ENCODE measurements at places on chromosomes 12 and 14. TPM values are rescaled to one million over a fixed set of nuclear protein-coding genes. Genes with fewer than 3 reads are reported as not detected.

DNA sequence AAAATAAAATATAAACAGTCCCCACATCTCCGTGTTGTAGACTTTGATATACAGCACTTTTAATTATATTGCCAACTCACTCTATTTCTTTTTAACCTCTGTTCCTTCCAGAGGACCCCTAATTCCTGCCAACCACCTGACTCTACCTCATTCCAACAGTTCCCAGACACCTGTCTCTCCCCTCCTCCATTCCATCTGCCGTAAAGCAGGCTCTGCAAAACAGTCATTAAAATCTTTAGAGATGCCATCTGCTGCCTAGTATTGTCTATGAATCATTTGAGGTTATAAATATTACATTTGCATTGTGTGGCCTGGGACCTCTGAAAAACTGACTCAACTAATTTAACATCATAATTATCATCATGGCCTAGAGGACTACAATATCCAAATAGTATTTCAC, 148.8 kb upstream of the DCN start:
- DNase-seq, result no peak

GRCh38 chr14:90578283-90578985, 181.6 kb downstream of the CALM1 start:
- DNase-seq, result no peak

DNA sequence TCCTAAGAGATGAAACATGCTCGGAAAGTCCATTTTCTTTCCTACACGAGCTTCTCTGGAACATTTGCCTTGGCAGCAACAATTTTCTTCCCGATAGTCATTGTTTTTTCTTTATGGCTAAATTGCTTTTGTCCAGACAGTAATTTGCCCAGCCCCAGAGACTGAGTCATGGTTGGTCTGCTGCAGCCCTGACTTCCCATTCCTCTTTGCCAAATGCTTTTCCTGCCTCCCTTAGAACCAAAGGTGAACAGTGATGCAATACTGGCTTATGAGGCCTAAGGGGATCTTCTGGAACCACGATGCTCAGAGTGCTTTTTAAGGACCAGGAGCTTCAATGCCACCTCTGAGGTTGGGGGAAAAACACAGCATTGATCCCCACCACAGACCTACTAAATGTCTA, 1599.6 kb upstream of the TMEM132C start:
- DNase-seq, result no peak

- DNase-seq, result peak; percentile 21
These were observed 43.3 kb upstream of the NT5DC3 start for GRCh38 chr12:103884316-103884715.

GRCh38 chr12:105212438-105212837, 23.5 kb downstream of the APPL2 start:
- no peak for DNase-seq

- DNase-seq, result no peak
These were observed 4.6 kb upstream of the ESR2 start for GRCh38 chr14:64298773-64299172.

DNA sequence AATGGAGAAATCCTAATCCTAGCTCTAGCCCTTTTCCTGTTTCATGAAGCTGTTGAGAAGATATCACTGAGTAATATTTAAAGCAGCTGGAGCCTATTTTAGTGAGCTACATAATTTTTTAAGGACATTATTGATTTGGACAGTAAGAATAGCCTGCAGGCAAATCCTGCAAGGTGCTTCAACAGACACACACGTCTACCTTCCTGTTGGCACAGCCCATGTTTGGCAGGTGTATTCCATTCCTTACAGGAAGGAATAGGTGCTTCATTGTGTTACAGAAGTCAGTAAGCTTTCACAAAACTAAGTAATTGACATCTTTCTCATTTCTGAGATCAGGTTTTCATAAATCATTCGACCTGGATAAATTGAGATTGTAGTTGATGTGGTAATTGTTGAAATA, 50.6 kb downstream of the FOXA1 start:
- DNase-seq, result no peak

- no peak for DNase-seq
These were observed at the start of gene FGF6 for GRCh38 chr12:4445156-4446101. Gene FGF6, minus strand, starts transcription at chr12:4445815. Its CDS starts 245 bp downstream, at chr12:4445570.

- DNase-seq, result no peak
These were observed 89.1 kb downstream of the BBS10 start for GRCh38 chr12:76259106-76259505.

GRCh38 chr14:90797451-90797850, 18.8 kb downstream of the TTC7B start:
- no peak for DNase-seq

- DNase-seq, result no peak
These were observed 37.2 kb downstream of the TMTC2 start for GRCh38 chr12:82723891-82724290.

DNA sequence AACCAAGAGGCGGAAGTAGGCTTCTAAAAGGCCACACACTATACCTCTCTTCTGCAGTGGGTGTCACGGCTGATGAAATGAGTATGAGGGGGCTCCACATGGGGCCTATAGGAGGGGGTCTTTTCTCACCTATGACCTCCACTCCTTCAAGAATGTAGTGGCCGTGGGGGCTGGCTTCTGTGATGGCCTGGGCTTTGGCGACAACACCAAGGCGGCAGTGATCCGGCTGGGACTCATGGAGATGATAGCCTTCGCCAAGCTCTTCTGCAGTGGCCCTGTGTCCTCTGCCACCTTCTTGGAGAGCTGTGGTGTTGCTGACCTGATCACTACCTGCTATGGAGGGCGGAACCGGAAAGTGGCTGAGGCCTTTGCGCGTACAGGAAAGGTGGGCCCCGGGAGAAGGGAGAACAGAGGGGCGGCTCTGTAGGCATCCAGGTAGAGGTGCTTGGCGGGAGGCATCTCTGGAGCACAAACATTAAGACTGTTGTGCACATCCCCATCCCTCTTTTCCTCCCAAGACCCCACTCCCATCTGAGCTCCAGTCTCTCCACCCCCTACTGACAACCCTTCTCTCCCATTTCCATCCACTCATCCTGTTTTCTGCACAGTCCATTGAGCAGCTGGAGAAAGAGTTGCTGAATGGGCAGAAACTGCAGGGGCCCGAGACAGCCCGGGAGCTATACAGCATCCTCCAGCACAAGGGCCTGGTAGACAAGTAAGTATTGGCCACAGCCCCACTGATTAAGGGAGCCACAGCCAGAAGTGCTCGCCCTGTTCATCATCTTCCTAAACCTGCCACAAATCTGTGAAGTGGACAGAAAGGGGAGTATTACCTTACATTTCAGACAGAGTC, 3.8 kb downstream of the GPD1 start:
- DNase-seq, result no peak

DNA sequence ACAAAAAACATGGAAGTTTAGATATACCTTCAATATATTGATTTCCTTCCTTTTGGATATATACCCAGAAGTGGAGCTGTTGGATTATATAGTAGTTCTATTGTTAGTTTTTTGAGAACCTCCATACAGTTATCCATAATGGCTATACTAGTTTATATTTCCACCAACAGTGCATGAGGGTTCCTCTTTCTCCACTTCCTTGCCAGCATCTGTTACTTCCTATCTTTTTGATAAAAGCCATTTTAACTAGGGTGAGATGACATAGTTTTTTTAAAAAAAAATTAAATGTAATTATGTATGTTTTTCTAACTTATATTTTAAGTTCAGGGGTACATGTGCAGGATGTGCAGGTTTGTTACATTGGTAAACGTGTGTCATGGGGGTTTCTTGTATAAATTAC, 10.0 kb upstream of the SLC38A4 start:
- no peak for DNase-seq

DNA sequence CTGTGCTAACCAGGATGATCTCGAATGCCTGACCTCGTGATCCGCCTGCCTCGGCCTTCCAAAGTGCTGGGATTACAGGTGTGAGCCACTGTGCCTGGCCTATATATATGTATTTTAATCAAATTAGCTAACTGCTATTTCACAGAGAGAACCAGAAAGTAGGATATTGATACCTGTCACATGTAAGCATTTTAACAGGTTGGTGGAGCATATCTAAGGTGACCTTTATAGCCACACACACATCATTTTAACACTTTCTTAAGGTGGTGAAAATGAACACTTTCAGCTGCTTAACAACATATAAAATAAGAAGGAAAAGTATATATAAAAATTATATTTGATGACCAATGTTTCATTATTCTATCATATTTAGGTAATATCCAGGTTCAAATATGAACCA, 57.0 kb upstream of the ATF7IP start:
- DNase-seq, result no peak

DNA sequence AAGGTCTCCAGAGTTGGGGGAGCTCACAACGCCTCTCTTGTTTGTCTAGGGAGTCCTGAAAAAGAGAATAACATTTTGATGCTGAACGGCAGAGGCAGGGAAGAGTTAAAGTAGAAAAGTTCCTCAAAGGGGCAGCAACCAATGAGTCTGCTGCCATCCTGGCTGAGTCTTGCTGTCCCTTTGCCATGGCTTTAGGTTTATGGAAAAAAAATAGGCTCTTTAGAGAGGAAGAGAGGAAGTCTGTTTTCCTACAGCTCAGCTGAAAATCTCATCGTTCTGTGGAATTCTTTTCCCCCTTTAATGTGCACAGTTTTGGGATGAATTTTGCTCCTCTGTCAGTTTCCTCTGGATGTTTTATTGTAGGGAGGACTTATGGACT, 314.8 kb upstream of the TBX3 start:
- no peak for DNase-seq

GRCh38 chr14:69038455-69039287, 59.6 kb upstream of the ACTN1 start:
- DNase-seq, result no peak

GRCh38 chr12:10392394-10392930, 2.6 kb upstream of the KLRK1 start:
- DNase-seq, result no peak

DNA sequence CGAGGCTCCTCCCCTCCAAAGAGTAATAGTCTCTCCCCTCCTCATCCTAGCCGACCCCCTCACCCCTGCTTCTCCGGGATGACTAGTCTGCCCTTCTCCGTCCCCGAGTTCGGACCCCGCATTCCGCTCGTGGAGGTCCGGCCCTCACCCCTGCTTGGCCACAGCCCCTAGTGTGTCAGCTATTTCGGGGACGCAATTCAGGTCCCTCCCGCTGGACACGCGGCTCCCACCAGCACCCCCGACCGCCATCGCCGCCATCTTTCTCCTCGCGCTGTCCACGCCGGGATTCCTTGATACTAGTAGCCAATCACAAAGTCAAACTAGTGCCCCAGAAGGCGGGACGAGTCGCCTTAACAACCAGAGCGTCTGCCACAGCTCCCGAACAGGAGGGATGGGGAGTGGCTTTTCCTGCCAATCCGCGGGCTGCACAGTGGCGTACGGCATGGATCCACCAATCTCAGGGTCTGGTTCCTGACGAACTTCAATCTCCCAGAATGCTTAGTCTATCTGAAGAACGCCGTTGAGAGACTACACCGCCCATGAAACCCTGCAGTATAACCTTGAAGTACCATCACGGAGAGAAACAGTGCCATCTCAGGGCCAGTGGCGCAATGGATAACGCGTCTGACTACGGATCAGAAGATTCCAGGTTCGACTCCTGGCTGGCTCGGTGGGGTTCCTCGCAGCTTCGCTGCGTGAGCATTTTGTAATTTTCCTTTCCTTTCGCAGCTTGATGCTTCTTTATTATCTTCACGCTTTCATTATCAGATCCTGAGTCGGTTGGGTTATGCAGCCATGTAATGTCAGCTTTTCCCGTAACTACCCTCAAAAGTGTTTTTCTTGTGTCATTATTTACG, at the start of gene PRMT5:
Gene PRMT5 (minus strand): TSS at position 273 of the 857 bp plus-strand sequence. CDS start 15 bp downstream, at position 258.
- DNase-seq, result peak; percentile 99

- DNase-seq, result no peak
These were observed 10.7 kb downstream of the KANSL2 start for GRCh38 chr12:48671231-48671856.

GRCh38 chr12:95547522-95548055, 3.7 kb downstream of the USP44 start:
- no peak for DNase-seq

DNA sequence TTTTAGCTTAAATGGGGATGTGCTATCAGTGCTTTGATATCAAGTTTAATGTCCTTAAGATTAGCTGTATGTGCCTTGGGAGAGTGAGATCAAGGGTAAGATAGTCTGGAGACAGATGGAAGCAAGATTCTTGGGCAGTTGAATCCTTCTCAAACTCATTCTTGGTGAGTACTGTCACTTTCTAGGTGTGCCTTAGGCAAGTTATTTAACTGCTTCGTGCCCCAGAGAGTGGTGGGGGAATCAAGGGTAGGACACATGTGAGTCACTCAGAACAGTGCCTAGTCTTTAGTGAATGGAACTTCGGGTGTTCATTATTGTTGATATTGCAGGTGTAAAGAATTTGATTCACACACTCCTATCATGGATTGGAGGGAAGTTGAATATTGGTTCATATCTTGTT, 803.7 kb downstream of the DIO2 start:
- no peak for DNase-seq

RD3L gene
- polyA plus RNA-seq, result not detected

NUDT14 gene
- polyA plus RNA-seq, result 24.3 TPM

CNPY2 gene
- 157 TPM for polyA plus RNA-seq

GPHB5 gene
- not detected for polyA plus RNA-seq

PAPLN gene
- polyA plus RNA-seq, result 38.4 TPM

FKBP3 gene
- 138 TPM for polyA plus RNA-seq

MARCHF9 gene
- 20.0 TPM for polyA plus RNA-seq

LTBP2 gene
- 2.3 TPM for polyA plus RNA-seq

RTN1 gene
- polyA plus RNA-seq, result 3.9 TPM
